Heart left ventricle (tissue), 16 donors: ENCODE measurements at places on chromosomes 2 and 18.

GRCh38 chr2:133940134-133940533, 313.7 kb upstream of the MGAT5 start:
- no peaks in the 10 kb centered on the region for H3K27me3 ChIP-seq
- no peak for DNase-seq

DNA sequence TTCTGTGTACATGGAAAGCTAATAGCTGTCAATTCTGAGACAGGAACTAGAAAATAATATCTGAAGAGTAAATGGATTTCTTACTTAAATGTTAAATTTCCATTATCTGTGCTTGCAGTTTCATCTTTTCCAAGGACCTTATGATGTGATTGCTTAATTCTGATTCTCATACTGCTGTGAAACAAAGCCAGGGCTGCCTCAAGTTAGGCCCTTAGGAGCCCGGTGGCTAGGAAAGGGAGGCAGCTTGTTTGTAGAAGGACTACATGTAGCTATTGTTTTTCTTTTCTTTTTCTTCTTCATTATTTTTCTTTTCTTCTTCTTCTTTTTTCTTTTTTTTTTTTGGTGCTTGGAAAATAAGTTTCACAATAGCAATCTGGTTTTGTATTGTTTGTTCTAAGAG, 50.5 kb downstream of the XRCC5 start:
- no peaks in the 10 kb centered on the region for H3K4me1 ChIP-seq
- H3K4me3 ChIP-seq, result no peak overlapping the region
- no peaks in the 10 kb centered on the region for H3K27me3 ChIP-seq
- H3K36me3 ChIP-seq, result peaks cover 92% of the 10 kb centered on the region

- H3K4me3 ChIP-seq, result no peak overlapping the region
- H3K36me3 ChIP-seq, result no peaks in the 10 kb centered on the region
- DNase-seq, result no peak
Observed at GRCh38 chr2:4618141-4618540, 914.8 kb downstream of the DCDC2C start.

- H3K4me3 ChIP-seq, result no peak overlapping the region
- H3K27me3 ChIP-seq, result no peaks in the 10 kb centered on the region
- H3K27ac ChIP-seq, result peak overlapping the region; percentile 79
- H3K4me1 ChIP-seq, result peaks cover 59% of the 10 kb centered on the region
- DNase-seq, result peak; percentile 51
- H3K36me3 ChIP-seq, result no peaks in the 10 kb centered on the region
Observed at GRCh38 chr2:42961961-42962360, 169.6 kb upstream of the HAAO start.

DNA sequence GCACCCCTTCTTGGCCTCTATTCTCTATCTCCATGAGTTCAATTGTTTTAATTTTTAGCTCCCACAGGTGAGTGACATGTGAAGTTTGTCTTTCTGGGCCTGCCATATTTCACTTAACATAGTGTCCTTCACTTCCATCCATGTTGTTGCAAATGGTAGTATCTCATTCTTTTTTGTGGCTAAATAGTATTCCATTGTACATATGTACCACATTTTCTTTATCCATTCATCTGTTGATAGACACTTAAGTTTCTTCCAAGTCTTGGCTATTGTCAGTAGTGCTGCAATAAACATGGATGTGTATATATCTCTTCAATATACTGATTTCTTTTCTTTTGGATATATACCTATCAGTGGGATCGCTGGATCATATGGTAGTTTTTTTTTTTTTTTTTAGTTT, 9.0 kb downstream of the STRADB start:
- peaks cover 7% of the 10 kb centered on the region for H3K4me1 ChIP-seq
- no peak overlapping the region for H3K4me3 ChIP-seq
- H3K27ac ChIP-seq, result no peak overlapping the region

GRCh38 chr2:72028351-72028995, 119.2 kb downstream of the CYP26B1 start:
- no peak overlapping the region for H3K27ac ChIP-seq
- H3K4me3 ChIP-seq, result no peak overlapping the region
- no peak for DNase-seq
- H3K27me3 ChIP-seq, result no peaks in the 10 kb centered on the region
